ENCODE measurements at places on chromosomes 12 and 14. TPM values are rescaled to one million over a fixed set of nuclear protein-coding genes. Genes with fewer than 3 reads are reported as not detected.
A peak's percentile ranks its signal among the peaks of the same experiment; 100 is the strongest.

The PTPRO gene
- total RNA-seq, result 4.8 TPM

- peak; percentile 18 for DNase-seq
Observed at GRCh38 chr12:13941258-13942249, 39.8 kb downstream of the GRIN2B start.

The HOXC4 gene
- total RNA-seq, result 1.6 TPM

- no peak for DNase-seq
Observed at GRCh38 chr12:56529656-56530055, 8.0 kb downstream of the RBMS2 start.

- DNase-seq, result no peak
Observed at GRCh38 chr14:98725676-98726075, 546.3 kb downstream of the BCL11B start.

The CLEC1A gene
- 3.2 TPM for total RNA-seq

DNA sequence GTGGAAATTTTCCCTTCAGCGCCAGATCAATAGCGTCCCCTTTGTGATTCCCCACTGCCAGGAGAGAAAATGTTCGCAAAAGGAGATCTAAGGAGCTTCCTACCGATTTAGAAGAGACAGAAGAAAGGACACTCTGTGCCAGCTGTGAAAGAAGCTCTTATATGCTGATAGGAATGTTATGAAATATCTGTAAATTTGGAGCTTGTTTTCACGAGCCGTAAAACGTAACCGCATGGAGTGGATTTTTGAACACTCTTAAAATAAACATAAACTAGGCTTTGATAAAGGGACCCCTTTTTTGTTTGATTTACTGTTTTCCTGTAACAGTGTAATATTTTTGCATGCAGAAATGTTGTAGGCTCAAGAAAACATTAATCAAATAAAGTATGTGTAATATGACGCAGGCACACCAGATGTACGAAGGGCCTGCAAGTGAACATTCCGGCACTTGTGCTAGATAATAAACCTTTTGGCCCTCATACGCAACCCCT, 346.8 kb downstream of the ETNK1 start:
- DNase-seq, result no peak

The RD3L gene
- total RNA-seq, result not detected

DNA sequence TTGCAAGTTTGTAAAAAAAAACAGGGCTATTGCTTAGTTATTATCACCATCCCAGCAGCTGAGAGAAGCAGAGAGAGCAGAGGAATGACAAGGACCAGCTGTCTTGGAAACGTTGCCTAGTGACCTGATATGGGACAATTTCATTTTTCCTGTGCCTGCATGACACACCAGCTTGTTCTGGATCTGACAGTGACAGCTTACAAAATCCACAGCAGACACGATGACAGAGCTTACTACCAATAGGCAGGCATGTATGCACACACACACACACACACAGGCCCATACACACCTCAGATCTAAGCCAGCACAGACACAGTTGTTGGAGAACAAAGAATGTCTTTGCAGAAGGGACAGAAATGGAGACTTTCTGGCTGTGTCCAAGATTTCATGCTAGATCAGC, 25.4 kb downstream of the HSPB8 start:
- no peak for DNase-seq

DNA sequence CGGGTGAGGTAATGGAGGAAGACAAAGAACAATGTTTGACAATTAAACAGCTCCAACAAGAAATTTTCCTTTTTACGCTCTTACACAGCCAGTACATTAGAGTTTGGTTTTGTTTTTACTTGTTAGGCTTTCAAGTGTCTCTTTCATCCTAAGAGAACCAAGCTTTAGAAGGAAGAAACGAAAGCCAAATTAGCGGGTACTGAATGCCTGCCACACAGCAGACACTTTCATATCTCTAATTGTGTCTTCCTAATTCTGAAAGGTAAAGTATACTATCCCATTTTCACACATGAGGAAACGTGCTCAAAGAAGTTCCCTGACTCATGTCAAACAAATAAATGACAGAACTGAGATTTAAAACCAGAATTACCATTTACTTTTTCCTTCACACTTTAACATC, 65.0 kb downstream of the CDK17 start:
- no peak for DNase-seq

DNA sequence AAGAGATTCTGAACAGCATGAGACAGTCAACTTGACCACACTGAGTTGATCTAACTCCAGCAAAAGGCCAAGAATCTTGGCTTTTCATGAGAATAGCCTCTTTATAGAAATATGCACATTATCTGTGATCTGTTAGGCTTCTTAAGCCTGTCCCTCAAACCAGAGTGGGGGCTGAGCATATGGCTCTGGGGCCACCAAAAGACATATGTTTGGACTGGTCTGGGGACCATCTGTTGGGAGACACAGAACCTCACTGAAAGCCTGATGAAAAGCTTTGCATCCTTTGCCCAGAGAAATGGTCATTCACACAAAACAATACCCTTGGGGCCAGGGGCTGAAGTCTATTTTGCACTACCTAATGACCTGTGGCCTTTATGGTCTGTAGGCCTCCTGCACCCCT, 165.3 kb upstream of the PRMT8 start:
- DNase-seq, result no peak

The HEBP1 gene
- 22.0 TPM for total RNA-seq

- DNase-seq, result no peak
Observed at GRCh38 chr12:109927622-109928021, 27.5 kb downstream of the TCHP start.

DNA sequence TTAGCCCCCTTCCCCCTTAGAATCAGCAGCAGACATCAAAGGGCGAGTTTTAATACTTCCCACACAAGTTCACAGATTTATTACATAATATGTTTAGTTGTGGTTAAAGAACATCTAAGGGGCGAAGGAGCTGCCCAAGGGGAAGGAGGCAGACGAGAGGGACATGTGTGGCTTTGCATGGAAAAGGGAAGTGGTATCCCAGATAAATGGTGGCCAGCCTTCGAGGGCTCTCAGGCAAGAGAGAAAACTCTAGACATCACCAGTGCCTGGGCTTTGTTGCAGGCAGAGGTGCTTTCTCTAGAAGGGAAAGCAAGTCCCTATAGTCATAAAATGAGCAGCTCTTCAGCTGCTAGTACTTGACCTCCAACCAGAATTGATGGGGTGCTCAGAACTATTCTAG, 121.2 kb downstream of the CACNA1C start:
- DNase-seq, result no peak

DNA sequence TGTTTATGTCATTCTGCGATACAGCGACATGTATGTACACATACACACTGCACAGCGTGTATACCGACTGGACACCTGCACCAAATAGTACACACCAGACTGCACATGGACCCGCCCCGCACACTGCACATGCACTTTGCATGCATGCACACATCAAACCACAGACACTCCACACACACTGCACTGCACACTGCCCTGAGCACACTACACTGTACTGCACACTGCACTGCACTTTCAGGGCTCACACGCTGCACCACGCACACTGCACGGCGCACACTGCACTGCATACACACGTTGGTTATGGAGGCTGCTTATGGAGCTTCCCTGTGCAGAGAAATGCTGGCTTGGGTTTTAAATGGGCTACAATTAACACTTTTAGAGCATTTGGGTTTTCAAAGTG, 1.6 kb downstream of the PAPLN start:
- DNase-seq, result no peak

DNA sequence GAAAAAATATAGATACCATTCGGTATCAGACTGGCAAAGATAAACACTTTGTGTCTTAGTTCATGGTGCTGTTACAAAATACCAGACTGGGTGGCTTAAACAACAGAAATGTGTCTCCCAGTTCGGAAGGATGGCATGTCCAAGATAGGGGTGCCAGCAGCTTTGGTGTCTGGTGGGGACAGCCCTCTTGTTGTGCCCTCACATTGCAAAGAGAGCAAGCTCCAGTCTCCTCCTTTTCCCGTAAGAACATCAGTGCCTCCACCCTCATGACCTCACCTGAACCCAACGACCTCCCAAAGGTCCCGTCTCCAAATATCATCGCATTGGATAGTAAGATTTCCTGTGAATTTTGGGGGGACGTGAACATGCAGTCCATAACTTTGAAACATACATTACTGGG, 12.4 kb downstream of the ZBTB42 start:
- no peak for DNase-seq

DNA sequence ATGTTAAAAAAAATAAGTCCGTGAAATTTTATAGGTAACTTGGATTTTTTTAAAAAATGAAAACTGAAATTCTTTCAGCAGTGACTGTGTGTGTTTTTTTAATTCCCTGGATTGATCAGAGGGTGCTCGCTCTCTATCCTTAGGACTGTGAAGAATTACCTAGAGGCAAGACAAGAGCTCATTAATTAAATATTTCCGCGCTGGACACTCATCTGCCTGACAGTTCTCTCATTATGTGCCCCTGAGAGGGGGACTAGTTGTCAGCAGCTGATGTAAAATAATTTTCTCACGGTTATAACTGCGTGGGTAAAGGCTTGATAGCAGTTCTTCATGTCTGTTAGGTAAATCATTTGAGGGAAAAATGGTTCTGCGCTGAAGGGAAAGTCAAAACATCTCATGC, 101.3 kb downstream of the PTCSC3 start:
- no peak for DNase-seq

The DNAJC22 gene
- total RNA-seq, result 1.0 TPM

DNA sequence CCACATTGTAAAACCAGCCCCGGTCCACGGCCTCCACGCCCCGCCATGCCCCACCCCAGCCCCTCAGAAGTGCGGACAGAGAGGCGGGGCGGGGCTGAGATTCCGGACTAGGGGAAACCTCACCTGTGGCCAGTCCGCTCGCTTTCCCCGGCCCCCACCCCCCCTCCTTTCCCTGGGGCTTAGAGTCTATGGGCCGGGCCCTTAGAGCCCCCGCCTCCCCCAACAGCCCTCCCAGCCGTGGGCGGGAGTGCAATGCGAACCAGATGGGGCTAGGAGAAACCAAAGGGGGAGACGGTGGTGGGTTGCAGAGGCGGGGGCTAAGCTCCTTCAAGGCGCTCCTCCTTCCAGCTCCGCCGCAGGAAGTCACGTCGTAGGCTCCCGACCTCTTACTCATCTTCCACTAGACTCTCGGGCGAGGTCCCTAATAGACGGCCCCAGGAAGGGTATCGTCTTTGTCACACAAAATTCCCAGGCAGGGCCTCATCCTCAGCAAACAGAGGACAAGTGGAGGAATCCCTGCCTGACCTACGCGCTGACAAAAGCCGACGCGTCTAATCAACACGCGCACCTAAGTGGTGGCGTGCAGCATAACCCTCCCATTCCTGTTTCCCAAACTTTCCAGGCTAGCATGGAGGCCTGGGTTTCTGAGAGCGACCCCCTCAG, 1.1 kb upstream of the NAB2 start:
- peak; percentile 94 for DNase-seq

DNA sequence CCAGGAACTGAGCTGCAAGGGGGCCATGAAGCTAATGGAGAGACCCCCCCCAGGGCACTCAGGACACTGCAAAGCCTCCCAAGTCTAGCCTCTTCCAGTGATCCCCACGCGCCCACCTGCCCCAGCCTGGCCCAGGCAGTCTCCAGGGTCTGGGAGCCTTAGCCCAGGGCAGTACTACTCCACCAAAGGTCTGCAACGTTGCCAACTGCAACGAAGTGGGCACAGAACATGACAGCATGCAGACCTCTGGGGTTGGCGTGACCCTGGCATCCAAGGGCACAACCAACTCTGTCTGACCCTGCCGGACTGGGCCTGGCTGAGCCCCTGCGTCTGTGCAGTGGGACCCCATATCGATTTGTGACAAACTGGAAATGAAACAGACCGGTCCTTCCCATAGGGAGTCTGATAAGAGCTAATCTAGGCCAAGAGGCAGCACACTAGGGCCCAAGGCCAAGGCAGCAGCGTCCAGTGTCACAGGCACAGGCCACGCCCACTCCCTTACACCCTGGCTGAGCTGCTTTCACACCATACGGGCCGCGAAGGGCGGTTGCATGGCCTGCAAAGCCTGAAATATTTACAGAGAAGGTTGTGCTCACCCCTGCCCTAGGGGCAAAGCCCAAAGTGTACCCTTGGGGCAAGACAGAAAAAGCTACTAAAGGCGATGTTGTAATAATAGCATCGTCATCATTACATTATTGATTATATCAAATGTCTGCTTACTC, 76.7 kb downstream of the NCOR2 start:
- no peak for DNase-seq

The ING4 gene
- 66.2 TPM for total RNA-seq

The CLEC7A gene
- 4.5 TPM for total RNA-seq

The SLC7A7 gene
- 9.3 TPM for total RNA-seq

DNA sequence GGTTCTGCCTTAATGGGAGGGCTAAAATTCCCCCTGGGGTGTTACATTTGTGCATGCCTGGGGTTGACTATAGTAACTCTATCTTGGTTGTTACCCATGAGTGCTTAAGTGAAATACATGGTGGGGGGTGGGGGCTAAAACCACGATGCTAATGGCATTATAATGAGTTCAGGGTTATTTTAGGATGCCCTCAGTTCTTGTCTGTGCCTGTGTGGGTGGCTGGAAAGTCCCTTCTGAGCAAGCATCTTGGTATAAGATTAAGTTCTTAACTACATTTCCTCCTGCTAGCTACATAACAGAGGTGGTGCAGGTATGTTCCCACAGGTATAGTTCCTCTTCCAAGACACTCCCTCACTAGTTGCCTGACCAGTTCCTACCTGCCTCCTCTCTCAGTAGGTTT, 822.3 kb downstream of the LRFN5 start:
- DNase-seq, result no peak

DNA sequence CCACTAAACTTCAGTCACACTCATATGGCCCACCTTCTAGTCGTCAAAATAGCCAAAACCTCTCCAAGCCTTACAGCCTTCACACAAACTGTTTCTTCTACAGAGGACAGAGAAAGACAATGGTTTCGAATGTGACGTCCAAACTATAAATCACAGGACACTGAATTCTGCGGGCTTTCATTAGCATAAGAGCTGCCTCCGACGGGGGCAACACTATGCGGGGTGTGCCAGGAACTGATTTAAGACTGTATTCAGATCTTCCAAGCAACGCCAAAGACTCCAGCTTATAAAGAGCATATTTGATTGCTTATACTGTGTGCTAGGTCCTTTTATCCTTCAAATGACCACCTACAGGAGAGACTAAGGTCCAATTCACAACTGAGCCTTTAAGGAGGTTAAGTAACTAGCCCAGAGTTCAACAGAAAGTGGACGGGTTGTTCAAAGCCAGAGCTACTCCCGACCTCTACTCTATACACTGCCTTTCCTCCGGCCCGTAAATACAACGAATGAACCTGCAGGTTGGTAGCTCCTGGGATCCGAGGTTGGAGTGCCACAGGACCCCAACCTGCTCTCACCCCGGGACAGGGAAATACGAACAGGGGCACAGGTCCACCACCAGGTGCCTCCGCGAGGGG, 575 bp downstream of the L2HGDH start:
- no peak for DNase-seq

DNA sequence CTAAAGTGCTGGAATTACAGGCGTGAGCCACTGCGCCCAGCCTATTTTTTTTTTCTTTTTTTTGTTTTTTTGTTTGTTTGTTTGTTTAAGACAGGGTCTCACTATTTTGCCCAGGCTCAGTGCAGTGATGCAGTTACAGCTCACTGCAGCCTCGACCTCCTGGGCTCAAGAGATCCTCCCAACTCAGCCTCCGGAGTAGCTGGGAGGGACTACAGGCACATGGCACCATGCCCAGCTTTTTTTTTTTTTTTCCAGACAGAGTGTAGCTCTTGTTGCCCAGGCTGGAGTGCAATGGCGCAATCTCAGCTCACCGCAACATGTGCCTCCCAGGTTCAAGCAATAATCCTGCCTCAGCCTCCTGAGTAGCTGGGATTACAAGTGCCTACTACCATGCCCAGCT, 5.8 kb upstream of the ITFG2 start:
- no peak for DNase-seq

The FSCB gene
- total RNA-seq, result 0.90 TPM

GRCh38 chr14:76810525-76810924, 2.2 kb downstream of the ANGEL1 start:
- no peak for DNase-seq

GRCh38 chr12:19847294-19848059, 408.2 kb downstream of the AEBP2 start:
- no peak for DNase-seq

The FZD10 gene
- total RNA-seq, result 3.5 TPM

All from urinary bladder (tissue), 4 donors.